ENCODE measurements at places on chromosomes 2 and 18.

- no peak overlapping the region for H3K27ac ChIP-seq
- H3K36me3 ChIP-seq, result no peaks in the 10 kb centered on the region
- H3K4me3 ChIP-seq, result no peak overlapping the region
- H3K4me1 ChIP-seq, result peaks cover 18% of the 10 kb centered on the region
- DNase-seq, result no peak
These were observed 21.3 kb downstream of the NCAPH start for GRCh38 chr2:96356889-96357288.

GRCh38 chr2:69538872-69539548 is 101.8 kb upstream of the NFU1 start:
- peaks cover 5% of the 10 kb centered on the region for H3K4me1 ChIP-seq
- no peak overlapping the region for H3K27ac ChIP-seq
- peaks cover 30% of the 10 kb centered on the region for H3K36me3 ChIP-seq
- no peak overlapping the region for H3K4me3 ChIP-seq
- DNase-seq, result no peak
- H3K27me3 ChIP-seq, result no peaks in the 10 kb centered on the region

- no peak overlapping the region for H3K4me3 ChIP-seq
- no peak overlapping the region for H3K27ac ChIP-seq
- peaks cover 40% of the 10 kb centered on the region for H3K4me1 ChIP-seq
- no peaks in the 10 kb centered on the region for H3K36me3 ChIP-seq
These were observed 111.8 kb downstream of the CERS6 start for GRCh38 chr2:168567836-168568235.

DNA sequence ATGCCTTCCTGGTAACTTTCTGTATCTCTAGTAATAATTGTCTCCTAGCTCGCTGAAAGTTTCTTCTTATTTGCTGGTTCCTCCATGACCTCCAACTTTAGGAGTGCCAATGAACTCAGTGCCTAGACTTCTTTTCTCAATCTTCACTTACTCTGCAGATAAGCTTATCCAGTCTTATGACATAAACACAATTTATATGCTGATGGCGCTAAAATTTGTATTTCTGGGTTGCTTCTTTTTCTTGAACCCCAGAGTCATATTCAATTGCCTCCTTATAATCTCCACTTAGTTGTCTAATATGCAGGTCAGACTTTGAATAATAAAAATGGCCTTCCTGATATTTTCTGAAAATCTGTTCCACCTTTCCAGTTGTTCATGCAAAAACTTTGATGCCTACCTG is 182.5 kb downstream of the FSHR start:
- H3K4me3 ChIP-seq, result no peak overlapping the region
- DNase-seq, result no peak
- no peaks in the 10 kb centered on the region for H3K36me3 ChIP-seq
- no peak overlapping the region for H3K27ac ChIP-seq

DNA sequence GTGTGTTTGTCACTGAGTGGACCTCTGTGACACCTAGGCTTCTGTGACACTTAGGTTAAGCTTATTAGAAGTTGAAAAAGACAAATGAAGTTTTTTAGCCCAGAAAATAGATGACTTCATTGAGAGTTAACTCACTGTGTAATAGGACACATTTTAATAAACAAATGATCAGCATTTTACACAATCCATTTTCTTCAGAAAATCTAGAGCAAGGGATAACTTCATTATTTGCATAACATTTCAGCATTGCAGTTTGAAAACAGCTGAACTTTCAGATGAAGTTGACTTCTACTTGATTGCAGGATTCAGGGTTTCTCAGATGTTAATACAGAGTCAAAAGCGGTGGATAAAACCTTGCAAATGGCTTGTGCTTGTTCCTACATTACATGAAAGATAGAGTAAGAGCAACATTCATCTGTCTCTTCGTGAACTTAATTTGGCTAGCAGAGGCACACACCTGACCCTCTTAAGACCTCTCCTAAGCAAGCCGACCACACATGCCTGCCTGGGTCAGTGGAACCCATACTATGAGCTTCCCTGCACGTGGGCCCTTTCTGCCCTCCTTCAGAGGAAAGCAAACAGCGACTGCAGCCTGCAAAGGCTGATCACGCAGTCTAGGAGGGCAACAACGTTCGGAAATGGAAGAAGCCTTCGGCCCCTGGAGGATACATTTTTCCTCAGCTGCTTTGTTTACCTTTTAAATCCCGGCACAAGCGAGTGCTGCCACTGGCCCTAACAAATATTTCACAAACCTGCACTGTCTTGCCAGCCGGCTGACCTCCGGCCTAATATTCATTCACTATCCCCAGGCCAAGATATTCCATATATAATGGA is 16.6 kb downstream of the ITGB1BP1 start:
- H3K27me3 ChIP-seq, result no peaks in the 10 kb centered on the region
- no peak overlapping the region for H3K27ac ChIP-seq
- DNase-seq, result no peak
- H3K36me3 ChIP-seq, result peaks cover 38% of the 10 kb centered on the region

- no peak overlapping the region for H3K4me3 ChIP-seq
- no peaks in the 10 kb centered on the region for H3K27me3 ChIP-seq
- no peaks in the 10 kb centered on the region for H3K4me1 ChIP-seq
- no peak overlapping the region for H3K27ac ChIP-seq
These were observed 81.4 kb upstream of the ID2 start for GRCh38 chr2:8600456-8600855.

DNA sequence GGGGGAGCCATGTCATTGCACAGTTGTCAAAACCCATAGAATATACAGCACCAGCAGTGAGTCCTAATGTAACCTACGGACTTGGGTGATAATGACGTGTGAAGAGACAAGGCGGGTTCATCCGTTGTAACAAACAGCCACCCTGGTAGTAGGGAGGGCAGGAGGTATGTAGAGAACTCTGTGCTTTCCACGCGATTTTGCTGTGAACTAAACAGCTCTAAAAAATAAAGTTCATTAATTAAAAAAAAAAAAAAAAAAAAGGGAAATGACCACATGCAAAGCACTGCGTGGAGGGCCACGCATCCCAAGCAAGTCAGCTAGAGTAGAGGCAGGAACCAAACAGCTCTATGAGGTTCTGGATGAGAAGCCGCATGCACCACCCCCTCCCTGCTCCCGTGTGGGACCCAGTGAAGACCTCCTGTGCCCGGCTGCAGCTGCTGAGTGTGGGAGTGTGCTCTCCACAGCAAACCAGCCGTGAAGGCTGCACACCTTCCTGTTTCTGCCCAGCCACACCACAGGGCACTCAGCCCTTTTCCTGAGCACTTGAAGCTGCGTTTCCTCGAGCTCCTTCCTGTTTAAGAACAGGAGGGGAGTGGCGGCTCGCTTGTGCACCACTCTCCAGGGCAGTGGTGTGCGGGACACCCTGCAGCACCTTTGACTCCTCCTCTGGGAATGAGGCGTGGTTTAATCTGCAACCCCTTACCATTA is 65.6 kb downstream of the ODC1 start:
- H3K27ac ChIP-seq, result no peak overlapping the region
- H3K4me3 ChIP-seq, result peak overlapping the region; percentile 7
- no peaks in the 10 kb centered on the region for H3K36me3 ChIP-seq
- no peaks in the 10 kb centered on the region for H3K27me3 ChIP-seq

- peaks cover 30% of the 10 kb centered on the region for H3K4me1 ChIP-seq
- H3K36me3 ChIP-seq, result no peaks in the 10 kb centered on the region
- H3K27ac ChIP-seq, result peak overlapping the region; percentile 38
- H3K4me3 ChIP-seq, result no peak overlapping the region
These were observed 18.7 kb upstream of the NCKAP5 start for GRCh38 chr2:133586978-133587377.

GRCh38 chr2:242031481-242032019 is 162.0 kb downstream of the RTP5 start:
- no peaks in the 10 kb centered on the region for H3K36me3 ChIP-seq
- no peaks in the 10 kb centered on the region for H3K4me1 ChIP-seq
- DNase-seq, result peak; percentile 72
- peaks cover 54% of the 10 kb centered on the region for H3K27me3 ChIP-seq
- H3K27ac ChIP-seq, result no peak overlapping the region

- no peak overlapping the region for H3K27ac ChIP-seq
- no peak for DNase-seq
- H3K27me3 ChIP-seq, result no peaks in the 10 kb centered on the region
These were observed 70.6 kb upstream of the PHLPP1 start for GRCh38 chr18:62644773-62645172.

GRCh38 chr2:12684471-12684936 is 32.2 kb upstream of the TRIB2 start:
- no peak overlapping the region for H3K27ac ChIP-seq
- H3K4me3 ChIP-seq, result no peak overlapping the region
- H3K36me3 ChIP-seq, result no peaks in the 10 kb centered on the region
- H3K27me3 ChIP-seq, result peaks cover 2% of the 10 kb centered on the region
- no peak for DNase-seq
